ENCODE measurements at places on chromosomes 16 and 17.

GRCh38 chr16:534135-534534 lies 6.6 kb downstream of the CAPN15 start:
- DNase-seq = no peak

DNA sequence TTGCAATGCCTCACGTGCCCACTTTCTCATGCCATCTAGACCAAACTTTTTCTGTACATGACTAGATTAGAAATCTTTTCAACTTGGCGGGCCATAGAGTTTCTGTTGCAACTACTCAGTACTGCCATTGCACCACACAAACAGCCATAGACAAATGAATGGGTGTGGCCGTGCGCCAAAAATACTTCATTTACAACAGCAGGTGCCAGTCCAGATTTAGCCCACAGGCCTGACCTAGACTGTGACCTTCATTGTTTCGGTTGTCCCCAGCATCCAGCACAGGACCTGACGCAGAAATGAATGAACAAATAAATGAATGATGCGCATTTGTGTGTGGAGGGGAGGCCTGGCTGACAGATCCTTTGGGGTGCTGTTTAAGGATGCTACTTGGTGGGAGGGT lies 14.3 kb upstream of the PDK2 start:
- DNase-seq = no peak

DNA sequence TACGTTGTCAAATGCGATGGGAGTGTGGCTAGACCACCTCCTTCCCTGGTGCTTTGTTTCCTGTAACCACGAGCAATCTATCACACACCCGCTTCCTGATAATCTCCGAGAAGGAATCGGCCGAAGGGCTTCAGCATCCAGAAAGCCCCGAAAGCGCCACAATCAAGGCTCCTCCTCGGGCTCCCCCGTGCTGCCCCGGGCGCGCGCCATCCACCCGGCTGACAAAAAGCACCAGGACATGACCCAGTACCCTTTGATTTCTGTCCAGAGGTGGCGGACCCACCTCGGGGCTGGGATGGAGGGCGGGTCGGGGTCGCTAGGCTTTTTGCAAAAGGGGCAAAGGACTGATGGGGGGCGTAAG lies 743 bp upstream of the ARMC7 start:
- DNase-seq = no peak

DNA sequence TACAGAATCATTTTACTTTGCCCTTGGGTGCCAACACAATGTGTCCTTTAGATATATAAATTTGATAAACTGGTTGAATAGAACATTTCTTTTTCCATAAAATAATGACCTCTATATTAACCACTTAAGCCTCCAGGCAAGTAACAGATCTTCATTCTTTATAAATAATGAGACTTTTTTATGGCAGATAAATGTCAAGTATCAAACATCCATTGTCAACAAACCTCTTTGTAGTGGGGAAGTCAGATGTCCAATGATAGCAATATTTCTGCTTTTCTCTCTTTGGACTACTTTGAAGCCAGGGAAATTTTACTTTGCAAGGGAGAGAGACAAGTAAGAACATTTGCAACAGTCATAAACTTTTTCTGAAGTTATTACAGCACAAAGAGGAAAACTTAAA lies 841.2 kb downstream of the CDH8 start:
- no peak for DNase-seq

DNA sequence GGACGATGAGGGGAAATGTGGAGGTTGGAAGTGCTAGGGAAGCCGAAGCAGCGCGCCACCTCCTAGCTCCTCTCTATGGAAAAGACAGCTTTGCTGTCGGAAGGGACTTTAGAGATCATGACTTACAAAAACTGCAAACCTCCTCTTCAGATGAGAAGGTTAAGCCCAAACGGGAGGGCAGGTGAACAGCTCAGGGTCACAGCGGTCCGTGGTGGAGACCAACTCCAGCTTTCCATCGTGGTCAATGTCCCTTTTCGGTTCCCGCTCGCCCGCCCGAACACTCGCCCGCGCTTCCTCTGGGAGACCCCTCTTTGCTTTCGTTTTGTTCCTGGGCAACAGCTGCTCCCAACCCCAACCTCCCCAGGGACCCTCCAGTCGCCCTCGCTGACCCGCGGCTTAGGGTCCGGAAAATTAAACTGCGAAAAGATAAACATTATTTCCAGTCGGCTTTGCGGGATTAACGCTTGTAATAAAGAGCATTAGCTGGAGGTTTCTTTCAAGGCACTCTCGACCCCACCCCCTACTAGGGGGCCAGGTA lies 7.7 kb downstream of the IRX6 start:
- no peak for DNase-seq

DNA sequence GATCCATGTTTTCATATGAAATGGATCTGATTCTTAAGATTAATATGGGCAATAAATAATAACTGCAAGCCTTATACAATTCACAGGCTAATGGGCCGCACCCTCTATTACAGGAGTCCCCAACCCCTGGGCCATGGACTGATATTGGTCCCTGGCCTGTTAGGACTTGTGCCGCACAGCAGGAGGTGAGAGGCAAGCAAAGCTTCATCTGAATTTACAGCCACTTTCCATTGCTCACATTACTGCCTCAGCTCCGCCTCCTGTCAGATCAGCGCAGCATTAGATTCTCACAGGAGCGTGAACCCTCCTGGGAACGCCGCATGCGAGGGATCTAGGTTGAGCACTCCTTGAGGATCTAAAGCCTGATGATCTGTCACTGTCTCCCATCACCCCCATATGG lies 26.8 kb downstream of the METTL16 start:
- no peak for DNase-seq

GRCh38 chr16:83402967-83403366 lies 404.8 kb upstream of the HSBP1 start:
- DNase-seq = no peak

DNA sequence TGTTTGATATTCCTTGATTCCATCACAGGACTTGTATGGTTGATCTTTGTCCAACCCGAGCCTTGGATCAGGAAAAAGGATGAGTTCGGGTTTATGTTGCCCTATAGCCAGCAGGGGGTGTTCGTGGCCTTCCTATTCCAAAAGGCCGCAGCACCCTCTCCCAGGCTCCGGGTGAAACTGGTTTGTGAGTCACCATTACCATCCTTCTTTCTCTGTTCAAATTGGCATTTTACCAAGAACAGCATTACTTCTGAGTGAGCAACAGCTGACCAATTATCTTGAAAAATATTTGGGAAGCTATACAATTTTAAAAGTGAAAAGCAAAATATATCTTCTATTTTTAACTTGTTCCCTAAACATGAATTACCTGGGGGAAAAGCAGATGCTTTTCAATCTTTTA lies 24.3 kb upstream of the KRT20 start:
- DNase-seq = peak; percentile 62

DNA sequence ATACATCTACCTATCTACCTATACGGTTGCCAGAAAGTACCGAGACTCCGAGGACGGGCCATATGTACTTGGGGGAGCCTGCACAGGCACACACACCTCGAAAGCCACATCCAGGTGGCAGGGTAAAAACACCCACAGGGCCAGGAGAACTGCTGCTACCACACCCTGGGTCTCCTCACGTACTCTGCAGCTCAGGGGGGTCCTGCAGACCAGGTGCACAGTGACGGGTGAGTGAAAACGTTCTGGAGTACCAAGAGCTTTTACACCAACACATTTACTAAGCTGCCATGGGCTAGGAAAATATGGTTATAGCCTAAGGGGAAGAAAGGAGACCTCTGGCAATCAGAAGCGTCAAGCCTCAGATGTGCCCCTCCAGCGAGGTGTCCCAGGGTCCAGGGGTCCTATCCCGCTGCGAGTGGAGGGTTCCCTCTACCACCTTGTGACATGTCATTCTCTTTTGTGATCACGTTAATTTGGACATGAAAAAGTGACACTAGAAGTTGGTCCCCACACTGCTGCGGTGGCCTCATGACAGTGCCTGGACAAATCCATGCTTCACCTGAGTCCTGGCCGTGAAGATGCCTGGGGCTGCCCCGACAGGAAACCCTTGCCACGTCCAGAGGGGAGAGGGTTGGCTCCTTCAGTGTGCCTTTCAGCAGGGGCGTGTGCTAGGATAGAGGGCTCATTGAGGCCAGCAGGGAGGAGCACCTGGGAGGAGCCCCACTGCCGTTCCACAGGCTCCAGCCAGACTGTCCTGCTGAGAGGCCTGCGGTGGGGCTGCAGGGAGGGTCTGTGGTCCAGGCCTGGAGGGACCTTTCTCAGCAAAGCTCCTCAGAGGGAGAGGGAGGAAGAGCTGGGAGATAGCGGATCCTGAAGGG lies 1.8 kb downstream of the CANT1 start:
- no peak for DNase-seq

- DNase-seq = no peak
Measured at GRCh38 chr16:3119701-3120408, 7.5 kb downstream of the ZNF205 start.

DNA sequence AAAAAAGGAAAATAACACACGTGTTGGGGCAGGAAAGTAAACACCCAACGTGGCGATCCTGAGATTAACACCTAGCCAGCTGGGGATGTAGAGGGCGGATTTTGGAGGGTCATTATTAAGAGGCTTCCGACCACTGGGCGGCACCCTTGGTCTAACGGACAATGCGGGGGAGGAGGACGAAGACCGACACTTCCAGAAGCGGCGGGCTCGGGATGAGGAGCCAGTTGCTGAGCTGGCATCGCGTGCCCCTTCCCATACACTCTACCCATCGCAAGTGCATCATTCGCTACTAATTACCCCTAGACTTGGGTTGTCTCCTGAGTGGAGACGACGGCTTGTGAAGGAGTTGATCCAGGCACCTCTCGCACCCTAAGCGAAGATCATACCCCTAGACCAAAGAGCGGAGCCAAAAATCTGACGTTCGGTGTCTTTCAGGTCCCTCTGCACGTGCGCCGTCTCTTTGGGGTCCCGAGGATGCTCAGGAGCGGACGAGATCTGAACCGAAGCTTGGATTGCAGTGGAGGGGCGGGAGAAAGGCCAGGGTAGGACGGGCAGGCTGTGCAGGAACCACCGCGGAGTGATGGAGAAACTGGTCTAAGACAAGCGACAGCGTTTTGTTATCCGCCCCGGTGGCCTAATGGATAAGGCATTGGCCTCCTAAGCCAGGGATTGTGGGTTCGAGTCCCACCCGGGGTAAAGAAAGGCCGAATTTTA lies 17.6 kb downstream of the ZNF213 start:
- peak; percentile 83 for DNase-seq

DNA sequence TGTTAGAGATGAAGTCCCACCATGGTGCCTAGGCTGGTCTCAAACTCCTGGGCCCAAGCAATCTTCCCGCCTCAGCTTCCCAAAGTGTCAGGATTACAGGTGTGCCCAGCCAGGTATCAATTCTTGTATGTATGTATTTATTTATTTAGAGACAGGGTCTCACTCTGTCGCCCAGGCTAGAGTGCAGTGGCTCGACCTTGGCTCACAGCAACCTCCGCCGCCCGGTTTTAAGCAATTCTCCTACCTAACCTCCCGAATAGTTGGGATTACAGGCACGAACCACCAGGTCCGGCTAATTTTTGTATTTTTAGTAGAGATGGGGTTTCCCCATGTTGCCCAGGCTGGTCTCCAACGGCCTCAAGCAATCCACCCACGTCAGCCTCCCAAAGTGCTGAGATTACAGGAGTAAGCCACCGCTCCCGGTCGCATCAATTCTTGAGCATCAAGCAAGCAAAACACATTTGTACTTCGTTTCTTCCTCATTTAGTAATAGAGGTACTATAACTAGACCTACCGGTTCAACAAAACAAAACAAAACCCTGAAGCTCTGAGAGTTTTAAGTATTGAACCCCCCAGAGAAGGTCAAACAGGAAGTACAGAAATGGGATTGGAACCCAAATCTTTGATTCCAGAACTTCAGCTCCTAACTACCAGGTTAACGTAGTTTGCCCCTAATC lies 1.0 kb upstream of the ZNF500 start:
- DNase-seq = peak; percentile 10

- DNase-seq = no peak
Measured at GRCh38 chr16:2187212-2187611, 9.2 kb downstream of the CASKIN1 start.

DNA sequence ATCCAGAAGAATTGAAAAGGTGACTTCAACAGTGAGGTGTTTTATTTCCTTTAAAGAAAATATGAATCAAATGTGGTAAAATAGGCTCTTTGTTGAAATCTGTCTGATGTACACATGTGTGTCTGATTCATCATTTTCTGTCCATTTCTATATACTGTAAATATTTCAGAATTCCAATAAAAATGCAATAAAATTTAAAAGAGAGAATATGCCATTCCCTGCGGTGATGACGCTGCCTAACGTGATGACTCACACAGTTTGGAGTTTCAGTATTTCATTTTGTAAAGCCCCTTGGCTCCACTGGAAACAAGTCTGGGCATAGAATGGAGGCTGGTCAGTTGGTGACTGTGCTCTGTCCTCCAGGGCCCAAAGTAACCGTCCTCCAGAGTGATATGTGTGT lies 482.5 kb upstream of the CDH5 start:
- no peak for DNase-seq

DNA sequence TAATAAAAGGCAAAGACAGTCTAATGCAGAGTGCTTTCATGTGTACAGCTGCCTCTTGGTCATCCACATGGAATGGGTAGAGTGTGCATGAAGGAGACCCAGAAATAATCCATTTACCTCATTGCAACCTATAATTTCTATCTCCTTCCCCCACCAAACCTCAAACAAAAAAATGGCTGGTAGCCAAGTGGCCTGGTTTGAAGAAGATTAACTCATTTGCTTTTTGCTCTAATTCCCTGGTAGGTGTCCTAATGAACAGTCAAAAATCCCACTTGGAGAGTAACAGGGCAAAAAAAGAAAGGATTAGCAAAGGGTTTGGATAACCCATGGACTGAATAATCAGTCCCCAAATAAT lies 13.0 kb upstream of the LYRM9 start:
- no peak for DNase-seq

DNA sequence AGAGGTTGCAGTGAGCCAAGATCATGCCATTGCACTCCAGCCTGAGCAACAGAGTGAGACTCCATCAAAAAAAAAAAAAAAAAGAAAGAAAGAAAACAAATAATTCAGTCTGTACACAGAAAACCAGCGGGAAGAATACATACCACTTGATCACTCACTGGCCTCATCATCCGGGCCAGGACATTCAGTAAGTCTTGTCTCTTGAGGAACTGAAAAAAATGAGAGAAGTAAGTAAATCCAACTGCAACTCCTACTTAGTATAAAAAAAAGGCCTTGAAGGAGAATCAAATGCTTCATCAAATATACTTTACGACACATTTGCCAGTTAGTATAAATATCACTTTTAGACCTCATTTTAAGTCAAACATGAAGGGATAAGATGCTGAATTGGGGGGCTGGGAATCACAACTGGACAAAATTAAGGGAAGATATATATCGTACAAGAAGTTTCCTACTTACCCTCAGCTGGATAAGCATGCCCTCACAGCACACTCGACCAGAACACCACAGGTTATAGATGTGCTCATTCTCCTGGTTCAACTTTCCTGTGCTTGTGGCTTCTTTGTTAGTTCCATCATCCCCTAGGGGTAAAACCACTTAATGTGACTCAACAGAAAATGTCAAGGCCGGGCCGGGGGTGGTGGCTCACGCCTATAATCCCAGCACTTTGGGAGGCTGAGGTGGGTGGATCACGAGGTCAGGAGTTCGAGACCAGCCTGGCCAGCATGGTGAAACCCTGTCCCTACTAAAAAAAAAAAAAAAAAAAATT lies 12.4 kb downstream of the CCDC47 start:
- no peak for DNase-seq

GRCh38 chr16:20901436-20902112 lies 1.0 kb downstream of the LYRM1 start:
- DNase-seq = no peak

All from CD8-positive, alpha-beta memory T cell (primary cell).